ENCODE measurements at places on chromosomes 4 and X. TPM values are rescaled to one million over a fixed set of nuclear protein-coding genes. Genes with fewer than 3 reads are reported as not detected.

DNA sequence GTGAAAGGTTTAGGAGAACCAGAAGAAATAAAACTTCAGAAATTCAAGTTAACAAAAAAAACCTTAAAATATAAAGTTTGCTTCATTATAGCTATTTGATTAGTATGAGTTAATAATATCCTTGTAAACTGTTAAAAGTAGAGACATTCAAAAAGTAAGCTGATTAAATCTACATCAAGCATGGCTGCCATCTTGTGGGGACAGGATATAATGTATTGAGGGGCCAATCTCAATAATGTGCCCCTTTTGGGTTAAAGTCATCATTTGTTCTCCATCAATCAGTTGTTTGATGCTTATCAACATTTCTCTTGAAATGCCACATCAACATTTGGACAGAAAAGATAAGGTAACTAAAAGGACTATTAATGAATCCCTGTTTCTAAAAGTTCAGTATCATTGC is 4.6 kb upstream of the GRID2 start:
- no peak for DNase-seq

DNA sequence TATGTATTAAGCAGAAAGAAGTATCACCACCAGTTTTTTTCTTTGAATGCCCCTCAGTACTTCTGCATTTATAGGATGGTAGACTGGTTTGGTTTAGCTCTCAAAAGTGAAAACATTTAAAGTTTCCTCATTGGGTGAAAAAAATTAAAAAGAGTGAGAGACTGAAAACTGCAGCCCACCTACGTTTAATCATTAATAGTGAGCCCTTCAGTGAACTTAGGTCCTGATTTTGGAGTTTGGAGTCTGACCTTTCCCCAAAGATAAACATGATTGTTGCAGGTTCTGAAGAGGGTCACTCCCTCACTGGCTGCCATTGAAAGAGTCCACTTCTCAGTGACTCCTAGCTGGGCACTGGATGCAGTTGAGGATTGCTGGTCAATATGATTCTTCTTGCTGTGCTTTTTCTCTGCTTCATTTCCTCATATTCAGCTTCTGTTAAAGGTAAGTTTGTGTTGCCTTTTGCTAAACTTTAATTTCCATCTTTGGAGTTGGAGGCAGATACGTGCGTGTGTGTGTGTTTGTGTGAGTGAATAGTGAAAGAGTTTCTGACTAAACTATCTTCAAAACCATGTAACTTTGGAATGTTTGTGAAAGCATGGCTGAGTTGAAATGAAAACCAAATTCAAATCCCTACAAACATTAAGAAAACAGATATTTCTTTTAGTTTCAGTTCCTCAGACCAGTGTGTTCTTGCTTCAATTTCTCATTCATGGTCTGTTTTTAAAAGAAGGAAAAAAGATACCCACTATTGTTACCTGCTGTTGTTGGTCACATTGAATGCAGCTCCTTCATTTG is at the start of gene MTTP:
Gene MTTP (plus strand): TSS at position 295 of the 795 bp plus-strand sequence. CDS start 86 bp downstream, at position 381.
- no peak for DNase-seq

DNA sequence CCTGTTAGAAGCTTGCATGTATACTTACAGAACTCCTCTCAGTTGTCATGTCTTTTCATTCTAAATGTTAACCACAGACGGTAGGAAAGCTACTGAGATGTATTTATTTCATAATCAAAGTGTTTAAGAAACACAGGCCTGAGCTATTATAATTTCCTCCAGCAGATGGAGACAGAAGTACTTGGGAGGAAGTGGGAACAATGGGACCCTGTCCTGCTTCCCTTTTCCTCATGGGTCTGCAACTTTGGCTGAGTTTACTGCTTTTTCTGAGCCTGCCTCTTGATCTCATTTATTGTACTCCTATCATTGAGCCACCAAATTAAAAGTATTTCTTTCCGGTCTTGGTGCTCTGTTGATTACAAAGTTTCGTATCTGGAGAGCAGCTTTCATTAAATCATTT is 67.7 kb upstream of the SPANXN2 start:
- DNase-seq: no peak

- no peak for DNase-seq
Observed at GRCh38 chr4:153427363-153428071, 38.6 kb upstream of the TMEM131L start.

- DNase-seq: no peak
Observed at GRCh38 chr4:72631296-72631695, 62.3 kb upstream of the ADAMTS3 start.

DNA sequence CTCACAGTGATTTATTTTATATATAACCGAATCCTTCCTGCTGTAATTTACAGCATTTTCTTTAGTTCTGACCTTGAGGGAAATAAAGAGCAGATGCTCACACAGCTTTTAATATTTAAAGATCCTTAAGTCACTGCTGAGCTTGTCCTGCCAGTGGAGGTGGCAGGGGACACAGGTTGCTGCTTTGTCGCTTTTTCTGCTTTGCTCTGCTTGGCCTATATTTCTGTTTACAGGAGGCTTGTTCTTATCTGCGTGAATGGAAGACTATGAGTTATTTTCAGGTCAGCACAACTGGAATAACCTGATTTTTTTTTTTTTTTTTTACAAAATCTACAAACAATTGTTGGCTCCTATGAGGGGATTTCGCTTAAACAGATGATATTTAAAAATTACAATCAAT is 2.3 kb downstream of the TXK start:
- DNase-seq: no peak

C4orf46 gene
- 2.8 TPM for total RNA-seq

Data from left colon (tissue), 2 donors.